NCI-H524 (cell line): ENCODE measurements at places on chromosomes 6 and 20.

DNA sequence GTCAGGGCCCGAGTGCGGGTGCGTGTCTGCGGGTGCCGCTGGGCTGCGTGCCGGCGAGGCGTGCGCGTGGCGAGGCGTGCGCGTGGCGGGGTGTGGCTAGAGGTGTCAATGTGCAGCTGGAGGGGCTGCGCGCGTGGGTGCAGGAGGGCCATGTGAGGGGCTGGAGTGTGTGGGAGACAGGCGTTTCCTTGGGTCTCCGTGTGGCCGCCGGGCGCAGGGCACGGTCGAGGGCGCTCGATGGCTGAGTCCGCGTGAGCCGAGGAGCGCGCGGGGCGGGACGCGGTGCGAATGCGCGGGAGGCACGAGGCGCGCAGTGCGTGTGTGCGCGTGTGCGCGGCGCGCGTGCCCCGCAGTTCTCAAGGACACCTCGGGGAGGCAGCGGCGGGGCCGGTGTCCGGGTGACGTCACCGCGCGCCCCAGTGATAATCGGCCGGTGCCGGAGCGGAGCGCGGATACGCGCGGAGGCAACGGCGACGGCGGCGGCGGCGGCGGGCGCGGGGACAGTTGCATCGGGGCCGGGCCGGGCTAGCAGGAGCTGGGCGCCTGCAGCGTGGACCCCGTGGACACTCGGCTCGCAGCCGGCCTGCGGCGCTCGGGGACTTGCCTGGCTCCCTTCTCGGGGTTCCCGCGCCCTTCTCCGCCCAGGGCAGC, 38.7 kb downstream of the YTHDF1 start:
- DNase-seq, result no peak

DNA sequence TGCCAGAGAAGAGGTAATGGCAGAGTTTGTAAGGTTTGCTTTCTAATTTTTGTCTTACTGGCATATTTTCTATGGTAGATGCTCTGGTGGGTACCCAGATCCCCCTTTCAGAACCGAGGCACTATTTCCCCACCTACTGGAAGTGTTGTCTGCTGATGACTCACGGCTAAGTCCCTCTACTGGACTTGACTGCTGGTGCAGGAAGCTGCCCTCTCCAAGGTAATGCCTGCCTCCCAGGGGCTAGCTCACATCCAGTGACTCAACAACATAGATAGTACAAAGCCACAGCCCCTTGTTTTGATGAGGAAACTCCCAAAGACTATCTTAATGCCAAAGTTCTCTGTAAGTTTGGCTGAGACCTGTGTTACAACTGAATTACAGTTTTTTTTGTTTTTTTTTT, 285.4 kb upstream of the FLRT3 start:
- DNase-seq, result no peak

GRCh38 chr6:42873313-42873712, 6.1 kb upstream of the RPL7L1 start:
- peak; percentile 75 for DNase-seq

DNA sequence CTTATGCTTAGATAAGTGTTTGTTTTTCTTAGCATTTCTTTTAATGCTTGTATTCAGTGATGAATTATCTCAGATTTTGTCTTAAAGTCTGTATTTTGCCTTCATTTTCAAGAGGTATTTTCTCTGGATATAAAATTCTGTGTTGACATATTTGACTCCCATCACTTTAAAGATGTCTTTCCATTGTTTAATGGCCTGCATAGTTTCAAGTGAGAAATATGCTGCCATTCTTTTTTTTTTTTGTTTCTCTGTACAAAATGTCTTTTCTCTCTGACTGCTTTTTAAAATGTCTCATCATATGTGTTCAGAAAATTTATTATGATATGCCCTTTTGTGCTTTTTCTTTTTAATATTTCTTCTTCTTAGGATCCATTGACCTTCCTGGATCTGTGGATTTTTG, 578.0 kb upstream of the NOX3 start:
- DNase-seq, result no peak

DNA sequence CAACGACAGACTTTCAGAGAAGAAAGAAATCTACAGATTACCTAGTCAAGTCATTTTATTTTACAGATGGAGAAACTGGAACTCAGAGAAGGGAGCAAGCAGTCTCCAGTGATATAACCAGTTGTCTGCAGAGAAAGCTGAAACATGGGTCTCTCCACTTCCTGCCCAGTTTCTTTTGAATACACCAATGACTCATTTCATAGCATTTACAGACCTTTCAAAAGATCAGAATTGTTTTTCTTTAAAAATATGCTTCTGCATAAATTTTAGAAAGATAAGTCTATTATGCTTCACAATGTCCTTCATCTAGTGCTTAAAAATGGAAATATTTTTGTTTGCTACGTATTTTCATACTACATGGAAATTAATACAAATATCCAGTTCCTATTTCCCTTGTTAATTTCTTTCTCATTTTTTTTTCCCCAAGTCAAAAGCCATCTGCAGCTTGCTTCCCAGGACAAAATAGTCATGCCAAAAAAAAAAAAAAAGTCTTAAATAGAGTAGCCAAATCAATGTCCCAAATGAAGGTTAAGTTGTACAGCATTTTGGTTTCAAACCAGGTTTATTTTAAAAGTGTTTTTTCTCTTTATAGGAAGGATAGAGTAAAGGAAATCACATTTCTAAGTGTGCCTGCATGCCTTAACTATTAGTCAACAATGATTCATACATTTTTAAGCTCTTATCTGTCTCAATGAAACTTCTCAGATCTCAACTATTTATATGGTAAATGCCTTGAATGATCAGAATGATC, 36.9 kb downstream of the ARHGAP18 start:
- no peak for DNase-seq

DNA sequence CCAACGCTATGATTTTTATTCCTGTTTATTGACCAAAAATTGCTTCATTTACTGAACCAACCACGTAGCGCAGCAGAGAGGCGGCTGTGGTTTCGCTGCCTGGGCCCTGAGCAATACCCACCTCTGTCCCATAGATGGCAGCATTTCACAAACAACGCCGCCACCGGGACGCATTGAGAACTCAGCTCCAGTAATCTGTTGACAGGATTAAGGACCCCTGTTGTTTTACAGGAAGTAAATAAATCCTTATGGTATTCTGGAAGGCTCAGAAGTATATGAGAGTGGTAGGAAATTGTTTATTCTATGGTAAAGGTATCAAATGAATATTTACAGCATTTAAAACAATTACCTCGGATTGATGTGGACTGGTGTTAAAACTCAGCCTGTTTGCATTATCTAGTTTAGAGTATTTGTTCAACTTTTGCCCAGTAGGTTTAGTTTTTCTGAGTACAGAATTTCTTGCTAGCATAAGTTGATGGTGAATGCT, 547.9 kb upstream of the SLC35B3 start:
- DNase-seq, result peak; percentile 78

- no peak for DNase-seq
Observed at GRCh38 chr6:38479331-38479730, 160.4 kb downstream of the BTBD9 start.

- no peak for DNase-seq
Observed at GRCh38 chr6:30913721-30914075, 340 bp upstream of the VARS2 start.

DNA sequence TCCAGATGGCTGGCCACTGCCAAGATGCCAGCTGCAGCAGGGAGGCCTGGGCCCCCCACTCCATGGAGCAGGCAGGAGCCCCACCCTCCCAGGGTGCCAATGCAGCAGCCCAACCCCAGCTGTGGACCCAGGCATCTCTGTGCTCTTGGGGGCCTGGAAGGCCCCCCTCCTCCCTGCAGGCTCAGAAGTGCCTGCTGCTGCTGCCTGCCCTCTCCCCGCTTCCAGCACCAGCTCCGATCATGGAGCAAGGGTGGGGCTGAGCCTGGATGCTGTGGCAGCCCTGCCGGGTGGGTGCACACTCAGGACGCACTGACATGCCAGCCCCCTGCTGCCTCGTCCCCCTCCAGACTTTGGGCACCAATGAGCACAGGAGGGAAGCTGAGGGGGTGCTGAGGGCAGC, 14.8 kb upstream of the ABCC10 start:
- peak; percentile 56 for DNase-seq

- no peak for DNase-seq
Observed at GRCh38 chr6:22600059-22600458, 30.7 kb downstream of the HDGFL1 start.

- peak; percentile 82 for DNase-seq
Observed at GRCh38 chr6:41278699-41279405, 7.6 kb downstream of the TREM1 start.

DNA sequence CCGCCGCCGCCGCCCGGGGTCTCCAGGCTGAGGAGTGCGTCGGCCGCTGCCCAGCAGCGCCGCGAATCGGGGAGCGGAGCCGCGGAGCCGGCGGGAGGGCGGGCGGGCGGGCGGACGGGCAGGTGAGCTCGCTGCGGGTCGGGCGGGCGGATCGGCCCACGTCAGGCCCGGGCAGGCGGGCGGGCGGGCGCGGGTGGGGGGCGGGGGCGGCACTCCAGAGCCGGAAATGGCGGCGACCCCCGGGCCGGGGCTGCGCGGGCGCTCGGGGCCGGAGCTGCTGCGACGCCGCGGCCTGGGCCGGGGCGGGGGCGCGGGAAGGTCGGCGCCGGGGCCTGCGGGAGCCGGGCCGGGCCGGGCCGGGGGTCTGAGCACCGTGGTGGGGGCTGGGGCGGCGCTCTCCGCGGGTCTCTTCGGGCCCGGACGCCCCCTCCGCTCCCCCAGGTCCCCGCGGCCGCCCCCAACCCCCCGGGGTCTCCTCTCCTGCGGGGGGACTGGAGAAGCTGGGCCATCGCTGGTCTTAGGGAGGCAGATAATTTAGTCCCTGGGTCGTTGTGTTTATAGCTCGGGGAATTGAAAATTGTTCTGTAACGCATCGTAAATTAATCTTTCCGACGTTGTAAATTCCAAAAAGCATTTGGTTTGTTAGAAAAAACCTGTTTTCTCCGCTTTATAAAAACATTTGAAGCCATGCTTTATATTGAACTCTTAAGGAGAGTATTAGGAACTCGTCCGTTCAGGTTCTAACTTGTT, 451 bp downstream of the DNAJC5 start:
- peak; percentile 16 for DNase-seq

- no peak for DNase-seq
Observed at GRCh38 chr20:37297066-37297736, 7.7 kb downstream of the MANBAL start.

DNA sequence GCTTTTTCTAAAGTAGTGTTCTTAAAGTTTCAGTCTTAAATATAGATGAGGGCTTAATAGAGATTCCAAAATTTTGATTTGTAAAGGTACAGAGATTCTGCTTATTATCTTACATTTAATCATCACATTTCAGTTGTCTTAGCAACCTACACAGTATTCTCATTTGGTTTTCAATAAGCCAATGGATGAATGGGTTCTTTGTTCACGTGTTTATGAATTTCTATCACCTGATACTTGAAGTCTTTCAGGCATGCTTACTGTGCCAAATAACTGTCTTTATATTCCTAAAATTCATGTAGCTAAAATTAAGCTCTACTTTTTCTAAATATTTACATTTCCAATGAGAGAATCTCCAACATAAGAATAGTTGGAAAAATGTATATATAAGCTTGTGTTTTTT, 152.7 kb downstream of the EYA4 start:
- DNase-seq, result no peak

- no peak for DNase-seq
Observed at GRCh38 chr6:145601397-145601796, 133.9 kb downstream of the EPM2A start.
